ENCODE measurements at places on chromosomes 11 and 22.

GRCh38 chr11:79366218-79366617, 74.6 kb downstream of the TENM4 start:
- no peak for DNase-seq

GRCh38 chr11:122108192-122108799, 7.7 kb downstream of the BLID start:
- no peak for DNase-seq

DNA sequence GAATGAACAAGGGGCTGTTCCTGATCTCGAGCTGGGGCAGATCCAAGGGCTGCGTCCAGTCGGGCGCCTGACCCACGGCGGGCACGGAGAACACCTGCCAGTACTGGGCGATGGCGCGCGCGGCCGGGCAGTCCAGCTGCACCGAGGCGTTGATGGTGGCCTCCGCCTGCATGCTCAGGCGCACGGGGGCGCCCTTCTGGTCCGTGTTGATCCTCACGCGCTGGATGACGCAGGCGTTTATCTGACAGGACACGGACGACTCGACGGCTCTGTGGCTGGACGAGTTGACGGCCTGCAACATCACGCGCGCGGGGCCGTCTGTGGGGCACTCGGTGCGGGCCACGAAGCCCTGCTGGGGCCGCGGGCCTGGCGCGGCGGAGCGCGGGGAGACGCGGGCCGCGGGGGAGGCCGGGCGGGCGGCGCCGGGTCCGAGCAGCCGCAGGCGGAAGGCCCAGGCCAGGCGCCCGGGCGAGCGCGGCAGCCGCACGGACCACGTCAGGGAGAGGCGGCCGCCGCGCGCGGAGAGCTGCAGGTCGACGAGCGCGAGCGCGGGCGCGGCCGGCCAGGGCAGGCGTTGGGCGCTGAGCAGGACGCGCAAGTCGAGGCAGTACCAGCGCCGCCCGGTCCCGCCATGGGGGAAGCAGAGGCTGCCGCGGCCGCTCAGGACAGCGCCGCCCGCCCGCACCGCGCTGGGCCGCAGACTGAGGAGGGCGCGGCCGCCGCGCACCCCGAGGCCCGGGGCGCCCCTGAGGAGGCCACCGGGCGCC, 511 bp downstream of the PKDREJ start:
- no peak for DNase-seq

- no peak for DNase-seq
These were observed 66.1 kb upstream of the ARHGAP20 start for GRCh38 chr11:110778343-110778742.

GRCh38 chr11:26710489-26710888, 11.4 kb downstream of the SLC5A12 start:
- no peak for DNase-seq

GRCh38 chr11:102666331-102666957, 39.1 kb downstream of the MMP27 start:
- DNase-seq = no peak

- DNase-seq = no peak
These were observed 97.0 kb downstream of the RDX start for GRCh38 chr11:110199184-110199981.

Measured in stimulated activated CD4-positive, alpha-beta T cell treated with anti-CD3 and anti-CD28 coated beads, Interleukin-1b, Interleukin-23, amount 100 ng/mL, for 1 hour (primary cell).